Esophagus muscularis mucosa (tissue), 4 donors: ENCODE measurements at places on chromosomes 5 and 9. TPM values are rescaled to one million over a fixed set of nuclear protein-coding genes. Genes with fewer than 3 reads are reported as not detected.

The CER1 gene
- total RNA-seq = not detected

The CDKN2B gene
- 11.4 TPM for total RNA-seq

The BARHL1 gene
- not detected for total RNA-seq

The KIF24 gene
- total RNA-seq = 0.66 TPM

- no peak for DNase-seq
Observed at GRCh38 chr9:88218726-88219125, 80.5 kb upstream of the SPATA31C2 start.

DNA sequence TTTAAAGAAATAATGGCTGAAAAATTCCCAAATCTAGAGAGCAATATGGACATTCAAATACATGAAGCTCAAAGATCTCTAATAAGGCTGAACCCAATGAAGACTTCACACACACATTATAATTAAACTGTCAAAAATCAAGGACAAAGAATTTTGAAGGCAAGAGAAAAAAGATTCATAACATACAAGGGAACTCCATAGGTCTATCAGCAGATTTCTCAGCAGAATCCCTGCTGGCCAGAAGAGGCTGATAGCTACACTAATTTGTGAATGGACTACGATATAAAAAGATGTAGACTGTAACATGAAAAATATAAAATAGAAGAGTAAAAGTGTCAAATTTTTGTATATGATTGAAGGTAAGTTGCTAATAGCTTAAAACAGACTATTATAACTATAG, 251.9 kb downstream of the ADAMTS6 start:
- DNase-seq = no peak

DNA sequence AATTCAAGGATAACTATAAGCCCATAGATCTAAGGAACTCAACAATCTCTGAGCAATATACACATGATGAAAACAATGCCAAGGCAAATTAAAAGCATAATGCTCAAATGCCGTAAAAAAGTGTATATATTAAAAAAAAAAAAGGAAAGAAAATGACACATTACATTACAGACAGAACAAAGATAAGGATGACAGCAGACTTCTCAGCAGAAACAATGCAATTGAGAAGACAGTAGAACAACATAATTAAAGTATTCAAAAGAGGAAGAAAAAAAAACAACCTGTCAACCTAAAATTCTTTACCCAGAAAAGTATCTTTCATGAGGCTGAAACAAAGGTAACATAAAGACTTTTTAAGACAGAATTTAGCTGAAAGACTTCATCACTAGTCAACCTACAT, 591.7 kb downstream of the ZNF608 start:
- DNase-seq = no peak

DNA sequence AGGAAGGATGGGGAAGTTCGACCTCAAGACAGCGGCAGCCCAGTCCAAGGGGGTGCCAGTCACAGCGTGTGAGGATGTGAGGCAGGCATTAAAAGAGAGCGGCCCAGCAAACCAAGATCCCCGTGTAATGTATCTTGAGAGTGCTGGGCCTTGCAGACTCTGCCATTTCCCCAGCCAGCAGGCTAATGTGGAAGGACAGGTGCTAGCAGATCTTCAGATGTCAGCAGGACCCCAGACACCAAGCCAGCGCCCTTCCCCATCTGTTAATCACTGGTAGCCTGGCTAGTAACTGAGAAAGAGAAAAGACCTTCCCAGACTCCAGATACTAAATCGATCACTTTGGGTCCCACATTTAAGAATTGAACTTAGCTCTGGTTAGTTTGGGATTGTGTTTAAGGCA, 62.2 kb downstream of the NTRK2 start:
- DNase-seq = no peak

DNA sequence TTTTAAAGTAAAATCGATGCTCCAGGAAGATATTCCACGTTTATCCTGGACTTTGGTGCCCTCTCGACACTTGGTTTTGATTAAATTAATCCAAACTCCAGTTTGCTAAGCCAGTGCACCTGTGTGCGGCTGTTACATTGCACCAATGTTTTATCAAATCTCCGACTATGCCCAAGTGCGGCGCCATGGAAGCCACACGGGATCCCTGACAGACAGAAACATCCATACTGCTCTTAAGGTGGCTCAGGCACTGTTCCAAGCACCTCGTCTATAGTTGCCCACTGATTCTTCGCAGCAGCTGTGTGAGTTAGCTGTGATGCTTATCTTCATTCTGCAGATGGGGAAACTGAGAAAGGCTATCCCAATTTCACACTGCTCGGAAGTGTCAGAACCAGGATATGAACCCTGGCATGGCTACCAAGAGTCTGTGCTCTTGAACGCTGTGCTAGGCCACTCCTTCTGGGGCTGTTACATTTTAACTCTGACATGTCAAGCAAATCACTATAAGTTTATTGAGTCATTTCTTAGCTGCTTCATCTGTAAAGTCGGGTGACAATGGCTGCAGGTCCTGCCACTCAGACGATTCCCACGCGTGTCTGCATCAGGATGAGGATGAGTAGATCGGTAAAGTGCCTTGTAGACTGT, 113.0 kb downstream of the ADAMTS2 start:
- no peak for DNase-seq
